ENCODE measurements at places on chromosomes 3 and 15. TPM values are rescaled to one million over a fixed set of nuclear protein-coding genes. Genes with fewer than 3 reads are reported as not detected.
A peak's percentile ranks its signal among the peaks of the same experiment; 100 is the strongest.

Gene TXNRD3
- total RNA-seq, result 10.0 TPM

Gene FAM219B
- total RNA-seq, result 62.9 TPM

- no peak for DNase-seq
- no peaks in the 10 kb centered on the region for H3K36me3 ChIP-seq
- H3K4me1 ChIP-seq, result no peaks in the 10 kb centered on the region
- no peaks in the 10 kb centered on the region for H3K27me3 ChIP-seq
Measured at GRCh38 chr3:25567388-25567787, 97.3 kb downstream of the TOP2B start.

DNA sequence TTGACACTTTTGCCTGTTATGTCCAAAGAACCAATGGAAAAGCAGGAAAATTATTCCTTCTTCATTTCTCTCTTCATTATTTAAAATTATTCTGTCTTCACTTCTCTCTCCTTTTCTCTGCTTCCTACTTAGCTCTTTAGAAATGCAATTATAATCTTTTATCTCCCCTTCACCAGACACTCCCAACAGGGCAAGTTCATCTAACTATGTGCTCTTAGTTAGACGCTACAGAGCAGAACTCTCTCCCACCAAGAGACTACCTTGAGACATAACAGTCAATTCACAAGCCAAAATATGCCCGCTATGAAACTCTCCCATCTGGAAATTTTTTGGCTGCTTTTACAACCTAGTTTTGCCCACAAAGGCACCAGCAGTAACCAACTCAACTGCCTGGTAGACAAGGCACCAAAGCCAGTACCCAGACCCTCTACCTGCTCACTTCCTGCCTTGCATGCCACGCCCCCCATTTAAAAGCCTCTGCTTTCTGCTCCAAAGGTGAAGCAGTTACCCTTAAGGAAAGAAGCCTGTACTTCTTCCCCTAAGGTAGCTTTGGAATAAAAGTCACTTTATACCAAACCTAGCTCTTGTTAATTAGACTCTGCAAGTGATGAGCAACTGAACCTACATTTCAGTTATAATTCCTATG, 28.1 kb downstream of the CCRL2 start:
- H3K36me3 ChIP-seq, result no peaks in the 10 kb centered on the region
- peaks cover 3% of the 10 kb centered on the region for H3K4me1 ChIP-seq
- H3K27ac ChIP-seq, result no peak overlapping the region

GRCh38 chr3:46947981-46948791, 28.4 kb downstream of the CCDC12 start:
- H3K4me1 ChIP-seq, result peaks cover 62% of the 10 kb centered on the region
- DNase-seq, result peak; percentile 71
- H3K27me3 ChIP-seq, result no peaks in the 10 kb centered on the region
- no peak overlapping the region for H3K4me3 ChIP-seq

DNA sequence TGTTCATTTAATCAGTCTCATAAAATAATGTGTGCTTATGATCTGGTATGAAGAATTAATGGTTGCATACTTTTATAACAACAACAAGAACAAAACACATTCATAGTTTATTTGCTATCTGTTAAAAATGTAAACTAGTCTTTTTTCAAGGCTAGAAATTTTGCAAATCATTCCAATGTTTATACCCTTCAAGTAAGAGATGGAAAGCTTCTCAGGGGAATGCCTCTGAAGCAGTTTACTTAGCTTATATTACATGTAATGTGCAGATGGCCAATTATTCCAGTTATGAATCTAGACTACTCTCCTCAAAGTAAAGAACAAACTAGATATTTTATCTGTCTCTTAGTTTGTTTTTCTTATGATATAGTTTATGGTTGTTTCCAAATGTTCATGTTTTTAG, 575.4 kb downstream of the NAALADL2 start:
- H3K36me3 ChIP-seq, result no peaks in the 10 kb centered on the region
- no peak overlapping the region for H3K4me3 ChIP-seq
- no peaks in the 10 kb centered on the region for H3K4me1 ChIP-seq
- H3K27ac ChIP-seq, result no peak overlapping the region
- H3K27me3 ChIP-seq, result no peaks in the 10 kb centered on the region
- DNase-seq, result no peak

Data from MCF 10A (cell line).